LHCN-M2 (cell line): ENCODE measurements at places on chromosomes 11 and 22. TPM values are rescaled to one million over a fixed set of nuclear protein-coding genes. Genes with fewer than 3 reads are reported as not detected.

Gene POTEH
- total RNA-seq, result not detected in 2 replicates

Gene KDM4E
- not detected in 2 replicates for total RNA-seq

Gene ALDH3B2
- not detected in 2 replicates for total RNA-seq

Gene TMPRSS13
- total RNA-seq, result not detected in 2 replicates

Gene ANGPTL5
- total RNA-seq, result not detected in 2 replicates

Gene C22orf42
- not detected in 2 replicates for total RNA-seq

Gene TBC1D22A
- total RNA-seq, result 13.1 and 14.0 TPM in 2 replicates

- peak; percentile 93 for DNase-seq
Observed at GRCh38 chr11:69309631-69310280, 15.8 kb downstream of the MYEOV start.

DNA sequence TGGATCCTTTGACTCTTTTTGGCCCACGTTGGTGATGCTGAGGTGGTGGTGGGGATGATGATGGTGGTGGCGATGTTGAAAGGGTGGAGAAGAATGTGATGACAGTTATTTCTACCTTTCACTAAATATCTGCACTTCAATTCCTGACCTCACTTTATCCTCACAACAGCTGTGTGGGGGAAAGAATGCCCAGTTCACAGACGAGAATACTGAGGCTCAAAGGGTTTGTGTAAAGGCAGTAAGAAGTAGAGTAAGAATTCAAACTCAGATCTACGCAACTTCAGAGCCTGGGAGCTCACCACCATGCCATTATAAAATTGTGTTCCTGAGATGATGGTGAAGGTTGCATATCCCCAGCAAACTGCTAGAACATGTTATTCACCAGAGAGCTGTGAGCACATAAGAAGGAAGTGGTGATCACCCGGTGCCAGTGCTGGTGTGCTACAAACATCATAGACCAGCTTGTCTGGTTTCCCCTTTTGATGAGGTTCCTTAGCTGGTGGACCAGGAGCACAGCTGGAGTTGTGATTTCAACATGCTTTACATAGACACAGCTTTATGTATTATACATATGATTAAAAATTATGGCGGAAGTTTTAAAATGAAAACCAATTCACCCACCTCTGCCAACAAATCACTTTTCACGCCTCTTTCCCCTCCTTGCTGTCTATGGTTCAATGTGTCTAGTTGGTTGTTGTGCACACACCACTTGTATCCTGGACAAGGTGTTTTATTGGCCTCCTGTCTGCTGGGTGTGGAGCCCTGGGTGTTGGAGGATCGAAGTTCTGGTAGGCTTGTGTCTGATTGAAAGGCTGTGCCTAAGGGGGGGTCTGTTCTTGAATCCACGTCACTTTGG, 6.2 kb downstream of the ST14 start:
- DNase-seq, result no peak

DNA sequence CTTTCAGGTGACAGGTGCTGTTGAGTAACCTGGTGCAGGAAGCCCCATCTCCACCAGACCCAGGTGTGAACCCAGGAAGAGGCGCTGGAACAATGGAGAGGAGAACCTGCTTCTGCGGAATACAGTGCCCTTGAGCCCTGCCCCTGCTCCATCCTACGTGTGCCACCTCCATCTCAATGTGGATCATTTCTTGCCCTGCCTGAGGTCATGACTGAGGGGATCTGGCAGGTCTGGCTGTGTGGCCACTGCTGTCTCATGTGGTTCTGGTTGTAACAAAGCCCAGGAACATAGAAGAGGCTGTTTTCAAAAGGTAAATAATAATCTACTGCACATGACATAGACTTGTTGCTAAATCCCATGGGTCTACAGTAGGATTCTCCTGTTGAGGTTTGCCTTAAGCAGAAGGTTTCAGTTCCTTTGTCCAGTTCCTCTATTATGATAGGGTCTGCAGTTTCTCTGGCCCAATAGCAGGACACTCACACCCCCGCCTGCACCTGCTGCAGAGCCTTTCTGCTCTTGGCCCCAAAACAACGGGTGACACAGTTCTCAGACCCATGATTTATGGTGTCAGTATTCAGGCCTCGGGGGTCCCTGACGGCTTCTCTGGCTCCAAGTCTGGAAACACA, 113.5 kb upstream of the IGLL5 start:
- DNase-seq, result no peak

GRCh38 chr11:61966734-61967115, 709 bp downstream of the FTH1 start:
- DNase-seq, result peak; percentile 48

DNA sequence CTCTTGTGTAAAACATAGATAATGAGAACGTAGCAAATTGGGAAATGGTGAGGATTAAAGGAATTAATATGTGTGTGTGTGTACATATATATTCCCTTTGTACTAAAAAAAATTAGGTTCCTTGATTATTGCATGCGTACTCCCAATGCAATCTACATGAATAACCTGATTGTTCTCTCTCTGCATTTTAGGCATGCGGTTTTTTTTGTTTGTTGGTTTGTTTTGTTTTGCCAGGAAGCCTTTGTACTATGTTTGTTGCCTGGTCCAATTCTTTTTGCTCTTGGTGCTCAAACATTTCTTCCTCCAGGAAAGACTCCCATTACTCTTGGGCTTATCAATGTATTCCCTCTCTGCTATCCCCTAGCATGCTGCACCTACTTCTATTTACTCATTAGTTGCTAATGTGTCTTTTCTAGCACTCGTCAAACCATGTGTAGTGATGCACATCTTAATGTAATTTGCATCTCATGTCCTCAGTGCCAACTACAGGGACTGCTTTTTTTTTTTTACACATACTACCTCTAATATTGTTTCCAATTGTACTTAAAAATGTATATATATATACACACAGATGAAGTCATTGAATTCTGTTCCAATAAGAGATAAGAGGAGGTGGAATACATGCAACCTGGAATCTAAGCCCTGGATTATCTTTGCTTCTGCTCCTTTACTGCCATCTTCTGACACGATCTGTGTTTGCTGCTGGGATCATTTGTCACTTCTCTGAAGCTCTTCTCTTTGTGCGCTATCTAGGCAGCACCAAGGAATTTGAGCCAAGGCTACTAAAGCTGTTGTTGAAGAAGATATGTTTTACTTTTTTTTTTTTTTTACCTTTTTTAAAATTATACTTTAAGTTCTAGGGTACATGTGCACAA, 197.2 kb upstream of the ANO3 start:
- DNase-seq, result peak; percentile 5

- DNase-seq, result no peak
Observed at GRCh38 chr11:17013548-17014320, 480 bp downstream of the PLEKHA7 start.

- DNase-seq, result peak; percentile 43
Observed at GRCh38 chr11:67265633-67266448, 432 bp upstream of the GRK2 start.

GRCh38 chr11:67665541-67666302, 8.7 kb downstream of the ALDH3B2 start:
- DNase-seq, result no peak

- no peak for DNase-seq
Observed at GRCh38 chr11:36791957-36792356, 193.9 kb upstream of the RAG2 start.

DNA sequence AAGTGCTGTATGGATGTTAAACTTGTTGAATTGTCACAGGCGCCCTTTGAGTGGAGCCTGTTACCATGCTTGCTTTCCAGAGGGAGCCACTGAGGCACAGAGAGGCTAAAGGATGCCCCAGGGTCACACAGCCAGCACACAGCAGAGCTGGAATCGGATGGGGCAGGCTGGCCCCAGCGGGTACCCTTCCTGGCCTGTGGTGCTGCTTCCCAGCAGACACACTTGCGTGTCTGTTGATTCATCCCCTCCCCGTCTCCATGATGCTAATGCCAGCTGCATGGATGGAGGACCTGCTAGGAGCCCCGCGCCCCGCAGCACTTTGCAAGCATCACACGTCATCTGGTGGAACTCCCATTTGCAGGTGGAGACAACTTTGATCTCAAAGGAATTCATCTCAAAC, 52.4 kb upstream of the SHISAL1 start:
- DNase-seq, result no peak

DNA sequence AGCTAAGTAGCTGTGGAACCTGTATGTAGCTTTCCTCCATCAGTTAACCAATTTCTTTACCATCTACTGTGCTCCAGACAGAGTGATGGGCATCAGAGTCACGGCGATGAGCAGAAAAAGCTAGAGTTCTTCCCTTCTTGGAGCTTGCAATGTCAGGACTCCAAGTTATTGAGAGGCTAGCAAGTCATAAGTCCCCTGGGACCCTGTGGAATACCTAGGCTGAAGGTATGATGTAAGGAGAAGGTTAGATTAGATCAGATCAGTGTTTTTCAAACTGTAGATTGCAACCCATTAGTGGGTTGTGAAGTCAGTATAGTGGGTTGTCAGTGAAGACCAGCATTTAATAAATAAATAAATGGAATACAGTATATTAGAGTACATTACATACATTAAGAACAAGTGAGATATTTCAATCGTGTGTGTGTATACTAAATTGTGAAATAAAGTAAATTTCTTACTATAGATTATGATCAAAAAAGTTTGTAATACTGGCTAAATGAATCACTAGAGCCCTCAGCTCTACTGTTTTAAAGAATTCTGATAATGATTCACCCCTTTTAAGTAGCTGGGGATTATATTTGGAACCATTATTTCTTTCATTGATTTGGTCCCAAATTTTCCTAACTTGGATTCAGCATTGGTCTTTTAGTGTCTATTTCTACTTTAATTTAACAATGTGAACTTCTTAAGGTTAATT, 52.3 kb downstream of the RASSF10 start:
- no peak for DNase-seq

DNA sequence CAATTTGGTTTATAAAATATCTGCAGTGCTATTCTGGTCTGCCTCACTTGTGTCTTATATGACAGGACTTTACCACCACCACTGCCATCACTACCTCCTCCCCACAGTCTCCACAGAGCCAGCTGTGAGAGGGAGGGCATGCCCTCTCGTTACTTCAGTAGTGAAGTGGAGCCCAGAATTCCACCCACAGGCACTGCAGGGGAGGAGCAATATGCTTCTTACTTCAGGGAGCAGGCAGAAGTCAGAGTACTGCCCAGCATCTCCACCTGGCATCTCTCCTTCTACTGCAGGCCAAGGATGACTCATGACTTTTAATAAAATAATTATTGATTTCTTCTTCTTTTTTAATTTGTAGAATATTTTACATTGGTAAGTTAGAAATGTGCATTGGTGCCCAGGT, 255.5 kb downstream of the DYNC2H1 start:
- peak; percentile 36 for DNase-seq

- no peak for DNase-seq
Observed at GRCh38 chr11:70844387-70844786, 408.0 kb downstream of the SHANK2 start.
